ENCODE measurements at places on chromosomes 7 and 10.

- no peak for DNase-seq
Observed at GRCh38 chr10:122132331-122132755, 138.8 kb upstream of the BTBD16 start.

DNA sequence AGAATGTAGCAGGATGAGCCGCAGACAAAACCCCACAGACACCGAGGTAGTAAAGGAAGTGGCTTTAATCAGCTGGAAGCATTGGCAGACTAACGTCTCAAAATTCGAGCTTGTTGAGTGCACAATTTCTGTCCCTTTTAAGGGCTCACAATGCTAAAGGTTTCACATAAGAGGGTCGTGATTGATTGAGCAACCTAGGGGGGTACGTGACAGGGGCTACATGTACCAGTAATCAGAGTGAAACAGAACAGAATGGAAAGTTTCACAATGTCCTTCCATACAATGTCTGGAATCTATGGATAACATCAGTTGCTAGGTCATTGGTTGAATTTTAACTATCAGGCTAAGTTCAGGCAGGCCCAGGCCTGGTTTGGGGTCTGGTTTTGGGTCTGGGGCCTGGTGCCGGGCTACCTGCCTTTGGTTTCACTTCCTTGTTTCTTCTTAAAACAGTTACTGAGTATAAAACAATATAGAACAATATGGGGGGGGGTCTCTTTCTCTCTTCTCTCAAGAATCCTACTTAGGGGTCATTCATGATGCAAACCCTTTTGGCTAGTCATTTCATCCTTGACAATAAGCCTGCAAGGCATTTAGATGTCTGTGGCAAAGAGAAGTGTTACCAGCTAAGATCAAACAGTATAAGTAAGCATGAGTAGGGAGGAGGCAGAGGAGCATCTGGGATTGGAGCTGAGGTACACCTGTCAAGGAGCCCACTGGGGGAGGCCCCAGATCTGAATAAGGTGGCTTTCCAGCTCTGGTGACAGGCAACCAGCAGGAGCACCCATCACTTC, 364.1 kb downstream of the TNS3 start:
- no peak for DNase-seq

- no peak for DNase-seq
Observed at GRCh38 chr10:117899181-117899683, 147.5 kb downstream of the RAB11FIP2 start.

DNA sequence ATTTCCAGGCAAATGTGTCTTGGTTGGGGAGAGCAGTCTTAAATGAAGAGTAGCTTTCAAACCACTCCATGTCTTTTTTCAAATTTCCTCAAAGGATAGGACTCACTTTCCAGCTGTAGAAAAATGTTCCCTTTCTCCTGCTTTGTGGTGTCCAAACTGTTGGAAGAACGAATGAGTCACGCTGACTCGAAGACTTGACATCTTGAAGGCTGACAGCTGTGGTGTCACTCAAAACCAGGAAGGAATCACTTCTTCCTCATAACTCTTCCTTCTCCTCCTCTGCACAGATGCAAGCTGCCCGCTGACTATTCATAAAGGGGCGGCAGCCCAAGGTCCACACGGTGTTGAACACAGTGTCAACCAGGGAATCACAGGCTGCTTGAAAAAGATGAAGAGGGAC, 19.2 kb downstream of the PLA2G12B start:
- DNase-seq: no peak

DNA sequence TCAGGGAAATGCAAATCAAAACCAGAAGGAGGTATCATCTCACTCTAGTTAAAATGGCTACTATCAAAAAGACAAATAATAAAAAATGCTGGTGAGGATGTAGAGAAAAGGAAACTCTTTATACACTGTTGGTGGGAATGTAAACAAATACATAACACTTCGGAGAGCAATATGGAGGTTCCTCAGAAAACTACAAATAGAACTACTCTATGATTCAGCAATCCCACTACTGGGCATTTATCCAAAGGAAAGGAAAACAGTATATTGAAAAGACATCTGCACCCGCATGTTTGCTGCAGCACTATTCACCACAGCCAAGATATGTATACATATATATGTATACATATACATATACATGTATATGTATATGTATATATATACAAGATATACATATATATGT, 94.2 kb downstream of the C10orf90 start:
- DNase-seq: no peak

DNA sequence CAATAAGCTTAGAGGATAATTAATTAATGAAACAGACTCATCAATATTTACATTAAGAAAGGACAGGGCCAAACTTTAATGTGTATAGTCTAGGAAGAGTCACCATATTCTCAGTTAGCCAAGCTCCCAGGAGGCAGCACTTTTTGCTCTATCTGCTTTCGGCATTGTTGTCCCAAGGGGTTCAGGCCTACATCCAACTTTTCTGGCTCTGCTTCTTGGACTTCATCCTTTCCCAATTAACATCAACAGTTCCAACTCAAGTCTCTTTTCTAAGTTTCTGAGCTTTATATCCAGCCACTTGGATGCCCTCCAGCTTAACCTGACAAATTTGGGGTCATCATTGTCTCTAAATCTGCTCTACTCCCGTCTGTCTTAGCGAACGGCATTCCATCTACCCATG, 42.8 kb downstream of the GLI3 start:
- DNase-seq: no peak

DNA sequence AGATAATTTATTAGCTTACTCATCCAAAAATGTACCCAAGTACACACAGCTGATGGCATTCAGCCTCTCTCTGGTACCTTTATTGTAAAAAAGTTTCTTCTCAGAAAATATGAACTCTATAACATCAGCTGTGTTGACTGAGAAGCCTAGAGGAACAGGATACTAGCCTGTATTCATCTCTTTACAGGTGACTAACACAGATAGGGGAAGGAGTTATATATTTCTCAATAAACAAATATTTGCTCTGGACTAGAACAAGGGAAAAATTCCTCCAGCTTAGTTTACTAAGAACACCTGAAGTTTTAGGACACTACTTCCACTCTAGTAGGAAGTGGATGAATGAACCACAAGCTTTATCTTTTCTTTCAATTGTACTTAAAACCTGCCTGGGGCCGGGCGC, 67.8 kb downstream of the ZNF248 start:
- DNase-seq: no peak
